AML-193 (cell line): ENCODE measurements at places on chromosomes 4 and X.

- no peak for DNase-seq
Observed at GRCh38 chr4:89906316-89906715, 11.7 kb downstream of the MMRN1 start.

DNA sequence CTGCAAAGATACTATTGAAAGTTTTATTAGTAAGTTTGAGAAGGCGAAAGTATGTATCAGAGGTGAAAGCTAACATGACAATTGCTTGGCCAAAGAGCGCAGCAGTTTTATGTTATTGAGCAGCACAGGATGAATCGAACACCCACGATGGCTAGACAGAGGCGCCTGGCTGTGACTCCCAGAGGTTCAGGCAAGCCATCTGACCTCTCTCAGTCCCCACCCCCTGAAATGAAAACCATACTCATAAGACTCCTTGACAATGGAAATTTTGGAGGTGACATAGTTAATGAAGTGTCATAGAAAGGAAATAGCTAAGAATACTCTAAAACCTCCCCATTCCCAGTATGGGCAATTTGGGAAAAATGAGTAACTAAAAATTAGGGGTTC lies 70.6 kb downstream of the MGST2 start:
- no peak for DNase-seq

DNA sequence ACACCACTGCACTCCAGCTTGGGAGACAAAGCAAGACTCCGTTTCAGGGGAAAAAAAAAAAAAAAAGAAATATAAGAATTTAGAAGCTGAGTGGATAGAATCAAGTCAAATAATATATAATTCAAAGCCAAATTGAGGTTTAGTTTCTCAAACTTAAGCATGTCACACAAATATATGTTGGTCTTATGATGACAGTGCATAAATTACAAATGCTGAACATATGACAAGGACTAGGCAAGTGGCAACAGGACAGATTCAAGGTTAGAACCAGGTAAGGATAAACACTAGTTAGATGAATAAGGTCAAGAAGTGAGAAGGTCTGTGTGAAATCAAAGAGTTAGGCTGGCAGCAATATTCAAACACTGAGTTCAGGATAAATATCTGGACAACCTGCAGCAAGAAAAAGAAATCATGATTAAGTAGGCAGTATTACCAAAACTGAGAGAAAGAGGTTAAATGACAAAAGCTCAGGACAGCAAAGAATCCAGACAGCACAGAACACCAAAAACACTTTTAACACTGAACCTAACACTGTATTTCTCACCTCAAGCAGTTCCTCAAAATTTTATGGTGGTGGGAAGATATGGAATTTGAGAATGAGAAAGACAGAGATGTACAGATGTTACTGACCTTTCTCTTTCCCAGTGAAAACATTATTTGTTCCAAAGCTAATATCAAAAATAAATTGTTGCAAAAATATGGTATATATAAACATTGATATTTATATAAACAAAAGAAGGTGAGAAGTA lies 45.4 kb downstream of the ANKRD17 start:
- DNase-seq, result no peak

- no peak for DNase-seq
Observed at GRCh38 chrX:8720136-8720535, 11.8 kb downstream of the ANOS1 start.

DNA sequence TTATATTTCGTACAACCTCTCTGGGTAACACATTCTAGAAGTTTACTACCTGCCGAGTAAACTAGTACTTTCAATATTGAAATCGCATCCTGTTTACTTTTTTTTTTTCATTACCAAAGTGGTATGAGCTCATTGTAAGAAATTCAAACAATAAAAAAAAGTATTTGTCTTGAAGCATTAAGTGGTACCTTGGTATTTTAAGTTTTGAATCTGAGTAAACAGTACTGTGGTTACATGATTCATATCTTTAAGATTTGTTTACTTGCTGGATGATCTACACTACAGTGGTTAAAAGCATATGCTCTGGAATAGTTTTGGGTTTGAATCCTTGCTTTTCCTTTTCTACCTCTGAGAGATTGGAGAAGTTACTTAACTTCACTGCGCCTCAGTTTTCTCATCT lies 3.8 kb upstream of the MMGT1 start:
- no peak for DNase-seq

DNA sequence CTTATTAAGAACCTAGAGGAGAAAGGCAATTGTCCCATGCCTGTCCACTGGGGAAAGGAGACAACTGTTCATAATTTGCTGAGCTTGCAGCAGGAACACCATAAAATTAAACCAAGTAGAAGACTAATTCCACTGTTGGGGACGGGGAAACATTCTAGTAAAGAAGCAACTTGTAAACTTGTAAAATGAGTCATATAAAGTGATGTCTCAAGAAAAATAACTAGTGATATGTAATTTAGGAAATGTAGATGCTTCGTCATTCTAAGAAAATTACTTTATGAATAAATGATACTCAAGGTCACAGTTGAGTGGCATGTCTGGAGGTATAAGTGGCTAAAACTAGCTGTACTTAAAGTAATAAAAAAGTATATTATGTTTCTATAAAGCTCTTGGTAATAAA lies 121.2 kb upstream of the MID1 start:
- no peak for DNase-seq

- no peak for DNase-seq
Observed at GRCh38 chrX:2504706-2505332, 4.0 kb upstream of the DHRSX start.

- no peak for DNase-seq
Observed at GRCh38 chrX:70062076-70062475, at the start of gene OTUD6A. Gene OTUD6A (plus strand): TSS chrX:70062457. CDS start chrX:70062525, 68 bp downstream.

GRCh38 chr4:144366425-144366824 lies 225.9 kb upstream of the GYPA start:
- no peak for DNase-seq

- no peak for DNase-seq
Observed at GRCh38 chr4:16226816-16227461, 668 bp upstream of the TAPT1 start.

DNA sequence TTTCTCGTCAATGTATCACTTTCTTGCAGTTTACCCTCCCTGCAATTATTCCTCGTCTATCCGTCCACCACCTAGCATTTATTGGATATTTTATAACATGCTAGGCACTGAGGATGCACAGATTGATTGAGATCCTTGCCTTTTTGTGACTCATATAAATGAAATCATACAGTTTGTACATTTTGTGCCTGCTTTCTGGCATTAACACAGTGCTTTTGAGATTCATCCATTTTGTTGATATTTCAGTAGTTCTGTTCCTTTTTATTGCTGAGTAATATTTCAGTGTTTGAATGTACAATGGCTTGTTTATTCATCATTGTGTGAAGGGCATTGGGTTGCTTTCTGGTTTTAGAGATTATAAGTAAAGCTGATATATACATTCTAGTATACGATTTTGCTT lies 841 bp downstream of the TBC1D19 start:
- no peak for DNase-seq

GRCh38 chr4:109214622-109215301 lies 87.7 kb downstream of the COL25A1 start:
- no peak for DNase-seq

DNA sequence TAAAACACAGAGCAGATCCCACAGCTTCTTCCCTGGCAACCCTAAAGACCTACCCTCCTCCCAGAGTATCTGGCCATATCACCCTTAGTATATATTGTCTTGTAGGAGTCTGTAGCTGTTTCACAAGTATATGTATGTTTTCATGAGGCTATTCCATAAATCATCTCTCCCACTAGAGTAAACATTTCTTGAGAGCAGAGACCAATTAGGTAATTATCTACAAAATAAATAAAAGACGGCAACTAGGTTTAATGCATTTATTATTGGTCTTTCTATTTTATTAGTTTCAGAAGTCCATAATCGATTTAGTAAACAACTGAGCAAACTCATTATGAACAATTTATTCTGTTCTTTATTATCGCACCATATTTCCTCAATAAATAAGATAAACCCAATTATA lies 7.0 kb downstream of the ACOT9 start:
- DNase-seq, result no peak

GRCh38 chr4:173074501-173074946 lies 94.1 kb upstream of the GALNT7 start:
- peak; percentile 79 for DNase-seq

DNA sequence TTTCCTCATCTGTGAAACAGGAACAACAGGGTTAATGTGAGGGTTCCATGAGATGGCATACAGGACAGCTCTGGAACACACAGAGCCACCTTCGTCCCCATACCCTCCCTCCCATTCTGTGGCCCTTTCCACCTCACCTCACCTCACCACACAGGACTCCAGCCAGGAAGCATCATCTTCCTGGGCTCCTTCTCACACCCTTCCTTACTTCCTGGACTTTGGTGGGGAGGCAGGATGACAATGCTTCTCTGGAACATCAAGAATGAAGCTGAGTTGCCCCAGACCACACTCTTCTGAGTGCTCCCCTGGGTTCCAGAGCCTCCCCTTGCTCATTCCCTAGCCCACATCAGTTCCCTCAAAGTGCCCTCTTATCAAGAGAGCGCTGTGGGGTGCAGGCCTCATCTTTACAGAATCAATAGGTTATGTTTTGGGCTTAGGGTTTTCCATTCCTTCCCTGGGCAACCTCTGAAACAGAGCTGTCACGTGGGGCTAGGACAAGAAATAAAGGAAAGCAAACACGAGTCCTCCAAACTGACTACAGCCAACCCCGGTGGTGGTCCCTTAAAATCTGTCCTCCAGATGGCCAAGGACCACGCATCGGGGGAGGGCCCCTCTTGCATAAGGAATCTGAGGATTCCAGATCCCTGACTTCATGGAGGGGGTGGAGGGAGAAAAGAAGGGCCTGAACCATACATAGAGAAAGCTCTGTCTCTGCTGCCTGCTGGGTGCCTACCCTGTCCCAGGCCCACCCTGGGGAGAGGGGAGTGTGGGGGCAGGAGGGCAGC lies 74.4 kb upstream of the ATP6AP2 start:
- DNase-seq, result no peak

GRCh38 chrX:13387666-13388494 lies 68.0 kb upstream of the ATXN3L start:
- DNase-seq, result no peak

GRCh38 chrX:7269991-7270390 lies 122.0 kb upstream of the PUDP start:
- peak; percentile 21 for DNase-seq

DNA sequence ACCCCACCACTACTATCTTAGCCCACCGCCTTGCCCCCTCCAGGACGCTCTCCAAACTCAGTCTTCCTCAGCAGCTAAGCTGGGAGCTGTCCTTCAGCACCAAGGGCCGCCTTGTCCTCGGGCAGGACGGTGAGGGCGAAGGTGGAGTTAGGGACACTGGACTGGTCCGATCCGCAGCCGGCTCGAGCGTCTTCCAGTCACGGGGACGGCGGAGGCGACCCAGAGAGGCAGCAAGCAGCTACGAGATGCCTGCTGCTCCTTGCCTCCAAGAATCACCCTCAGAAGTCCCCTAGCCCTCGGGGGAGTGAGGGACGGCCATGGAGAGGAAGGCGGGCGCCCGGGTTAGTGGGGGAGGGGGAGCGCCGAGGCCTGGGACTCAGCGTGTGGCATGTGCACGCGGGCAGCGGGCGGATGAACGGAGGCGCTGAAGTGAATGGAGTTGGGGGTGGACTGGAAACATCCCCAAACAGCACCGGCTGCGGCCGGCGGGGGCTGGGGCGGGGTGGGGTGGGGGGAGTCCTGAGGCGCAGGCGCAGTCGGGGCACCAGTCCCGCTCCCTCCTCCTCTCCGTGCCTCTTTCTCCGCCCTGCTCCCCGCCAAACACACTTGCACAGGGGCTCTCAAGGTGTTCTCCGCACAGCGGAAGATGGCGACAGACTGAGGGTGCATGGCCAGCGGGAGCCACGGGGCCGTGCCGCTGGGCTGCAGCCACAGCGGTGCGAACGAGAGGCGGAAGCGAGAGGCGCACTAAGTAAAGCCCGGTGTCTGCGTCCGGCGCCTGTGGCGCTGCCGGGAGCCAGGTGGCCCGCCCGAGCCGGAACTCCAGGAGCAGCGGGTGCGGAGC lies at the start of gene NALF2:
NALF2 (plus strand) TSS at position 545 of the 844 bp plus-strand sequence. CDS start 957 bp downstream, outside the sequence.
- no peak for DNase-seq

- no peak for DNase-seq
Observed at GRCh38 chr4:15021311-15021710, 19.0 kb downstream of the CPEB2 start.

DNA sequence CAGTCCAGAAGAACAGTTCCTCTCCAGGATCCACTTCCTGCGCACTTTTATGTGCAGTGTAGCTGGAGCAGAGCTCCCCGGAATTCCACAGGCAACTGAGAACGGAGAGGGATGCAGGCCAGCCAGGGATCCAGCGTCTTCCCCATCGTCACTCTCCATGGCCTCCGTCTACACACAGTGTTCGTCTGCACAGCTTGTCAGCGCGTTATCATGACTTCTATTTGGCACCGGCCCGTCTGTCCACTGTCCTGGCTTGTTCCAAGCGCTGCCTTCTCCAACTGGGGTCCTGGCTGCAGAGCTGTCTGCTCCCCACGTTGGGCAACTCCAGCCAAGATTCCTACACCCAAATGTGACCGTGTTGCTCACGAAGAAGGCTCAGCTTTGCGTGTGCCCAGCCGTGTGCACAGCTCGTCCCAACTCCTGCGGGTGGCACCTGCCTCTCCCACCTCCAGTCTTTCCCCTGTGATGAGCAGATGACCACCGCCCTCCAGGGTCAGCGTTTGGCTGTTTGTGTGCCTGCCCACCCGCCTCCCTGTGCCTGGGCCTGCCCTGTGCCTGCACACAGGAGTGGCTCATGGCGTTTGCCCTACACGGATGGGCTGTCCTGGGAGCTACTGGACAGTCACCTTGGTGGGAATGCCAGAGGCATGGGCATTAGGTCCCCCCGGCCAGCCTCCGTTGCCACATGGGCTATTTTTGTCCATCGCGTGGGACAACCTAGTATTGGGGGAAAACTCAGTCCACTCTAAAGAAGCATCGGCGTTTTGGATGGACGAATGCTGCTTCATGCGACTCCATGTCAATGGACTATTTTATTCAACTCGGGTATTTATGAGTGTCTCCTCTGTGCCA lies 2.2 kb upstream of the CTBP1 start:
- DNase-seq, result no peak

GRCh38 chr4:183348706-183349659 lies 26.8 kb upstream of the CLDN24 start:
- no peak for DNase-seq

DNA sequence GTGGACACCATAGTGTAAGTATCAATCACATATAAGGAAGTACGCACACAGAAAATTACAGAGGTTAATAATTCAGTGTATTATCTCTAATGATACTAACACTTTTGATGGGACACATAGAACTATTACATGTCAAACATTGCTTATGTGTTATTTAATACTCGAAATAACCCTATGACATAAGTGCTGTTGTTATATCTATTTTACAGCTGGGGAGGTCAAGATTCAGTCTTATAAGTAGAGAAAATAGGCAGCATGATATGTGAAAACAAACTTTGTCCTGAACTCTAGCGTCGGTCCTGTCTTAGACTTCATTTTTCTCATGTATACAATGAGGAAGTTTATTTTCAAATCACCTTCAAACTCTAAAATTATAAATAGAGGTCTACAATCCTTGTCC lies 23.2 kb downstream of the ENPEP start:
- no peak for DNase-seq
